ENCODE measurements at places on chromosomes 6 and 20.

GRCh38 chr6:25022140-25022553 lies 86.4 kb upstream of the RIPOR2 start:
- H3K27me3 ChIP-seq, result no peaks in the 10 kb centered on the region
- DNase-seq, result no peak
- H3K27ac ChIP-seq, result no peak overlapping the region
- no peaks in the 10 kb centered on the region for H3K36me3 ChIP-seq
- H3K4me3 ChIP-seq, result no peak overlapping the region

DNA sequence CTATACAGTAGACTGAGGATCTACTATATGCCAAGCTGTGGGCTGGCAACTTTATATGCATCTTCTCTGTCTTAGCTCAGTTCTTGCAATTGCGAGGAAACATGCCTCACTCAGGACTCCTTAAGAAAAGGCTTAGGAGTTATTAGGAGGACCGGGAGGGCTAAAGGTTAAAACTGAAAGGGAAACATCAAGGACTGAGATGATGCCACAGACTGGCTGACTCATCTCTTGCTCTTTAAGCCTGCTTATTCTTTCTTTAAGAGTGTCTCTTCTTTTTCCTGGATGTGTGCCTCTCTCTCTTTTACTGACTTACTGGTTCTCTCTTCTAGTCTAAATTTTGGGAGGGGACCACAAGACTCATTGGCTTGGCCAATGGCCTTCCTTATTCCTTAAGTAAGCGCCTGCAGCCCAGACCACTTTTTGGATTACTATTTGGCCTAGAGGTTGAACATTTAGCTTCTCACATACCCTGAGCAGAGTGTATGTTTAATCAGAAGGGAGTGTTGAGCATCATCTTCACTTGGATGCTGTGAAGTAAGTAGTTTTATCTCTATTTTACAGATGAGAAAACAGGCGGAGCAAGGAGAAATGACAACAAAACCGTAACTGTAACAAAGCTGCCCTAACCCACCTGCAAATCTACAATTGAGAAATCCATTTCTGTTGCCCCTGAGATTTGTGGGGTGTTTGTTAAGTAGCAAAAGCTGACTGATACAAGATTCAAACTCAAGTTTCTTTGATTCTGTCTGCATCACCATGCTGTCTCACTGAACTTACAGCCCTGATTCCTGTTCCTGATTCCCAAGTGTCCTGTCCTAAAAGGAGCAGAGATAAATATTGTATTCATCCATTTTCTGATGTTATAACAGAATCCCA lies 7.2 kb upstream of the SDC4 start:
- no peaks in the 10 kb centered on the region for H3K27me3 ChIP-seq
- no peak for DNase-seq
- H3K4me3 ChIP-seq, result no peak overlapping the region
- H3K27ac ChIP-seq, result no peak overlapping the region

DNA sequence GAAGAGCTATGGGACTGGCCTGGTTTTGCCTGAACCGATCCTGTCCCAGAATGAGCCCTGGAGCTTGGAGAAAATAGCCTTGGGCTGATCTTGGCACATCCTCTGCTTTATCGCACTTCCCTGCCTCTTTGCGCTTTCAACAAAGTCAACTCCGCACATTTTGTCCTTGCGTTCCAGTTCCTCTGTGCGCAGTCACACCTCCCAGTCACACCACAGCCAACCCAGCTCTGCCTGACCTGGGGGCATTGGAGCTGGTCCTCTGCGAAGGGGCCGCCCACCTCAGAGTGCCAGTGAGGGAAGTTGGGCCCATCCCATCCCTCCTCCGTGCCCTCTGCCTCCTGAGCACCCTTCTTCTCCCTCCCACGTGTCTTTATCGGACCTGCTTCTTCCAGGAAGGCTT lies 16.9 kb upstream of the UQCC2 start:
- no peak overlapping the region for H3K27ac ChIP-seq
- H3K4me1 ChIP-seq, result peaks cover 14% of the 10 kb centered on the region
- H3K27me3 ChIP-seq, result no peaks in the 10 kb centered on the region
- no peaks in the 10 kb centered on the region for H3K36me3 ChIP-seq
- H3K4me3 ChIP-seq, result no peak overlapping the region

DNA sequence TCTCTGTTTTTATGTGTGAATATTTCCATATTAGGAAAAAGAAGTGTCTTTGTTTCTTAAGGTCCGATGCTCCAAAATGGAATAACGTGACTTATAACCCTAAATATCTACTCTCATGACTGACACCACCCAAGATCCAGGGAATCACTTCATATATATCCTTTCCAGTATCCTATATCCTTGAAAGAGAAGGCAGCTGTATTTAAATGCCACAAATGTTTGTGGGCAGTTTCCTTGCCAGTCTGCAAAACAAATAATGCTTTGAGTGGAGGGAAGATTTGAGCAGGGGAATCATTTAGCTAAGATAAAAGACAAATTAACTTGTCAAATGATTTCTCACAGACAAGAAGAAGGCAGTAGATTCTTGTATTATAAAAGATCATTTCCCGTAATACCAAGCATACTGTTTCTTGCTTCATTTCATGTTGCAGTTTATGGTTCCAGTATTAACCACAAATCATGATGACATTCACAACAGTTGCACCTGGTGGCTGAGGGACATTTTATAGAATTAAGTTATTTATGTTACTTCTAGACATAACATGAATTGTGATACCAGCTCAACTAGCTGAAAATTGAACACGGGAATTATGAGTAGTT lies 30.0 kb upstream of the FABP7 start:
- H3K4me3 ChIP-seq, result no peak overlapping the region
- H3K4me1 ChIP-seq, result no peaks in the 10 kb centered on the region
- no peak overlapping the region for H3K27ac ChIP-seq
- no peak for DNase-seq
- no peaks in the 10 kb centered on the region for H3K36me3 ChIP-seq

DNA sequence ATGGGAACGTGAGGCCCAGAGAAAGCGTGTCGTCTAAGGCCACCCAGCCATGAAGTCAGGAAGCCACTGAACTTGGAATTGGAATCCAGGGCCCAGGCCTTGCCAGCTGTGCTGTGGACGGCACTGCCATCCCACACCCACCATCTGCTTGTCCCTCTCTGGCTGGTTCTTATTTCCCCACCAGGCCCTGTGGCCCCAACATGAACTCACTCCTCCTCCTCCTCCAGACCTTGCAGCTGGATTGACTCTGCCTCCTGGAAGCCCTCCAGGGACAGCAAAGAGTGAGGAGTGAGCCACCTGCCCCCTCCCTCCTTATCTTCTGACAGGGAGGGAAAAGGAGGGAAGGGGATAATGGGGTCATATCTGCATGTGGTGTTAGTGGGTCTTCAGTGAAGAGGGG lies 16.0 kb upstream of the IP6K3 start:
- H3K4me1 ChIP-seq, result peaks cover 36% of the 10 kb centered on the region
- H3K27me3 ChIP-seq, result peaks cover 13% of the 10 kb centered on the region
- DNase-seq, result no peak
- no peak overlapping the region for H3K27ac ChIP-seq

- no peaks in the 10 kb centered on the region for H3K27me3 ChIP-seq
- H3K4me3 ChIP-seq, result no peak overlapping the region
- H3K27ac ChIP-seq, result no peak overlapping the region
- no peak for DNase-seq
- H3K36me3 ChIP-seq, result no peaks in the 10 kb centered on the region
Observed at GRCh38 chr6:131216246-131216645, 81.0 kb downstream of the AKAP7 start.
